ENCODE measurements at places on chromosomes 7 and 10. TPM values are rescaled to one million over a fixed set of nuclear protein-coding genes. Genes with fewer than 3 reads are reported as not detected.

- H3K27me3 ChIP-seq = no peaks in the 10 kb centered on the region
- no peak for DNase-seq
Observed at GRCh38 chr10:6522230-6522629, 57.8 kb downstream of the PRKCQ start.

DNA sequence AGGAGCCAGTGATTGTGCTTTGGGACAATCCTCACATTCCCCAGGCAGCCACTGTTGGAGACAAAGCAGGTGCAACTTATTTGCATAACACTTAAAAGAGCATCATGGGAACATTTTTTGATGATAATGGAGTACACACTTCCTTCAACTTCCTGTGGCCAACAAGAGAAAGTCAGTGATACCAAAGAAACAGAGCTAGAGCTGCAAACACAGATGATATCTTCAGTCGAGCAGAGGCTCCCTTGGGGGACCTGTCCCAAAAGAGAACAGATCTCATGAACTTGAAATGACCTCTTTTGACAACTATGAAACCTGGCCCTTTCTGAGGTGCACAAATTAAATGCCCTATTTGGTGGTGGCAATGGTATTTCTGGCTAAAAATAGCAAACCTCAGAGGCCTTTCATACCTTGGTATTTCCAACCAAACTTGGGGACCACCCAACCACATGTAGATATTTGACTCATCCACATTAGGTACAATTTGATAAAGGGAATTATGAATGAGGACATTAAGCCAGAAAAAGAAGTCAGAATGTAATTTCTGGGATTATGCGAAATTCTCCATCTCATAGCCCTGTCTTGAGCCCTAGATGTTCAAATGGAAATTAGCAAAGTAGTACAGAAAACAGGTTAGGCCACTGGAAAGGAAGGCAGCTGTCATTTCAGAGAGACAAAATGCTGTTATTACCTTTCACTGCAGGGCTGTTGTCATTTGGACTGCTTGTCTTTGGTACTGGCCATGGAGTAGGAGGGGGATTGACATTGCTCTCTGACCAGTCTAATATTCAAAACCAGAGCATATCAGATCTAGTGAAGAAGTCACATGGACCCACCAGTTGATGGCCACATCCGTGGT, 146.2 kb downstream of the ICA1 start:
- no peaks in the 10 kb centered on the region for H3K36me3 ChIP-seq
- no peaks in the 10 kb centered on the region for H3K27me3 ChIP-seq
- H3K27ac ChIP-seq = no peak overlapping the region

DNA sequence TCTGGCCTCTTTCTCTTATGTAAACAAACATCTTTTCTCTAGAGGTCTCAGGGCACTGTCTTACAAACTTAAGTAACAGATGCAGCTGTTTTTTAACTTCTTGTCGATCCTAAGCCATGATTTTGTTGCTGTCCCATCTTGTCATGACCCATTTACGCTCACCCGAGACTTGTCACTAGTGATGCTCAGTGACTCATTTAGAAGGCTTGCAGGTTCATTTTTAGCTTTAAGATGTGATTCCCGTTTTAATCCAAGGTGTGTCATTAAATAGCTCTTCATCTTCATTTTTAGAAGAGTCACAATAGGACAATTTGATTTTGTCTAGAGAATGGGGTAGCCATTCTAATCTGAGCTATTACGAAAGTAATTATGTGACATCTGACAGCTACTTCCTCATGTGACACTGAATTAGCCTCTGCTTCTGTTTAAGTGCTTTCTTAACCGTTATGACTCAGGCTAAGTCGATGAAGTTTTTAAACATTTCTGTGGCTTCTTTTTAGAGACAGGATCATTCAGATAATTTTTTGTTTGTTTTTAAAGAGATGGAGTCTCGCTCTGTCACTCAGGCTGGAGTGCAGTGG, 42.7 kb downstream of the SPDYE5 start:
- H3K36me3 ChIP-seq = no peaks in the 10 kb centered on the region
- no peak for DNase-seq
- no peak overlapping the region for H3K27ac ChIP-seq
- H3K4me3 ChIP-seq = no peak overlapping the region

DNA sequence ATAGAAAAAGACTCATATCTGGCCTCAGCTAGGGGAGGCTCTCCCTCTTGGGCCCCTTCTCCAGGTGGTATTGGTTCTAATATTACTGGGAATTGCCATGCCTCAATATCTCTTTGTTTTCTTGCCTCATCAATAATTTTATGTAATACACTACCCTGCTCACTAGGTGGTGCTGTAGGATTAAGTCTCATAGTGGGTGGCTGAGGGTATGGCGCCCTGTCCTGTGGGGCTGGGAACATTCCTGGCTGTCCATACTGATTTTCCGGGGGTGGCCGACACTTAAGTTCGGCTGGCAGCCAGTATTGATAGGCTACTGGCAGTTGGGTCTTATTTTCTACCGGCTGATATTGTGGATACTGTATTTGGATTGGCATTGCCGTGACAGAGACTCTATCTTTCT, 9.0 kb upstream of the TAS2R3 start:
- no peak overlapping the region for H3K27ac ChIP-seq
- H3K4me1 ChIP-seq = no peaks in the 10 kb centered on the region
- H3K36me3 ChIP-seq = peaks cover 3% of the 10 kb centered on the region
- H3K27me3 ChIP-seq = no peaks in the 10 kb centered on the region

DNA sequence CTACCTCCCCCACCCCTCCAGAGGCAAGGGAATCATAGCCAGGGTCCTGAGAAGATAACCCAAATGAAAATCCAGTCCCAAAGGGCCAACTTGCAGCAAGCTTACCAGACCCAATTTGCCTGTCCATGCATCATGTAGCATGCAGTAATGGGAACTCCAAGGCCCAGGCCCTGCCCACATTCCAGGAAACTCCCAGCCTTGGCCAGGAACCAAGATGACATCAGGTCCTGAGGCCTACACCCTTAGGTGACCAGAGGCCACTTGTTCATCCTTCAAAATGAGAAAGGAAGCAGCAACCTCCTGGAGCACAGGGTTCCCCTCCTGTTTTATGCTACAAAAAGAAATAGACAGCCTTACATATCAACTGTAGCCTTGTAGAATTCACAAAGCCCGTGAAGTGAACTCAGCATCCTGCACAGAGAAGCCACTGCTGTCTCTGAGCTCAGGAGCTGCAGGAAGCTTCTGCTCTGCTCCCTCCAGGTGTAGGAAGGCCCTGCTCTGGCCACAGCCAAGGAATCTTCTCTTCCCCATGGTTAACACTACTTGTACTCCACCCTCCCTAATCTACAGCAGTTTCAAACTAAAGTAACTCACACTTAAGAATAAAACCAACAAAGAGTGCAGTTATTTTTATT, 30.3 kb upstream of the GRB10 start:
- DNase-seq = peak; percentile 84
- H3K4me1 ChIP-seq = no peaks in the 10 kb centered on the region
- no peaks in the 10 kb centered on the region for H3K36me3 ChIP-seq
- no peaks in the 10 kb centered on the region for H3K27me3 ChIP-seq
- no peak overlapping the region for H3K27ac ChIP-seq
- H3K4me3 ChIP-seq = no peak overlapping the region

Gene ATE1
- total RNA-seq = 30.0 TPM

Data from aorta (tissue), 5 donors.